ENCODE measurements at places on chromosomes 5 and 9.

DNA sequence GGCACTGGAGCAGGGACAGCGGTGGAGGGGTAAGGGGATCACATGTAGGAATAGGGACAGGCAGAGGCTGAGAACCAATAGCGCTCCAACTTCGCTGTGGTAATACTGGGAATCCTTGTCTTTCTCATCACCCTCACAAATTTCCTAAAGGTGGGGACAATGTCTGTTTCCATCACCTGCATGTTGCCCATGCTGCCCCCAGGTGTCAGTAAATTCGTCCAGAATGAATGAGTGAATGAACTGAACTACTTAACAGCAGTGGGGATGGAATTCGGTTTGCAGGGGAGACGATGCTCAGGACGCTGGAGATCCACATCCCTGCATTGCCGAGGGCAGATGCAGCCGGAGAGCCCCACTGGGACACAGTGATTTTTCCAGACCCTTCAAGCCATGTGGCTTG lies 129.9 kb downstream of the PDZD2 start:
- no peak for DNase-seq

- DNase-seq: no peak
Observed at GRCh38 chr5:66450237-66450636, 146.0 kb upstream of the MAST4 start.

DNA sequence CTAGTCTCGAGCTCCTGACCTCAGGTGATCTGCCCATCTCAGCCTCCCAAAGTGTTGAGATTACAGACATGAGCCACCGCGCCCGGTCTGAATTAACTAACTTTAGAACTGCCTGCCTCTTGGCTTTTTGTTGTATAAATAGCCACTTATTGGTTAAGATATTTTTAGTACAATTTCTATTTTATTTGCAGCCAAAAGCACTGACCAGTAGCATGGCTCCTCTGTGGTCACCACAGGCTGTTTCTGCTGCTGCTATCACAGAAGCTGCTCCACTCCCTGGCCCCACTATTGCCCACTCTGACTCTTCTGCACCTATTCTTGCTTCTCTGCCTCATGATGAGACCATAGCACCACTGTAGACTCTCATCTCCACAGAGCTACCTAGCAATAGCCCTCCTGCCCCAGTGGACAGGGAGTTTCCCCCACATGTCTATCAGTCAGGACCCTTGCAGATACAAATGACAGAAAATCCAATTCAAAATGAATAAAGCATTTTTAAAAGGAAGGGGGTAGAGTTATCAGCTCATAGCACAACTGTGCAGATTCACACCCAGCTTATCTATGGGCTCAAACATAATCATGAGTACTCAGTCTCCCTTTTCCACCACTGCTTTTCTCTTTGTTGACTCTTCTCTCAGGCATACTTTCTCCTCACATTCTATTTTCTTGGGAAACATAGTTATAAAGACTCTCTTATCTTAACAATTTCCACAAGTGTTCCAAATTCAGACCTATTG lies 151.8 kb upstream of the EPB41L4A start:
- DNase-seq: no peak

- DNase-seq: no peak
Observed at GRCh38 chr5:6379246-6379645, 899 bp upstream of the MED10 start.

DNA sequence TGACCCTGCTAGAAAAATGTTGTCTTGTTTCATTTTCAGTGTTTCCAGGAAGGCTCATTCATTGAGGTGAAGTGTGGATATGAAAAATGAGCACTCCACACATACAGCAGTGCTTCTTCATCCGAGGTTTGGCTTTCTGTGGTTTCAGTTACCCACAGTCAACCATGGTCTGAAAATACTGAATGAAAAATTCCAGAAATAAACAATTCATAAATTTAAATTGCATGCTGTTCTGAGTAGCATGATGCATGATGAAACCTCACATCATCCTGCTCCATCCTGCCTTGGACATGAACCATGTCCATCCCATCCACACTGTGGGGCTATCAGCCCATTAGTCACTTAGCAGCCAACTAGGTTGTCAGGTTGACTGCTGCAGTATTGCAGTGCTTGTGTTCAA lies 10.4 kb upstream of the SLC45A2 start:
- DNase-seq: peak; percentile 89

DNA sequence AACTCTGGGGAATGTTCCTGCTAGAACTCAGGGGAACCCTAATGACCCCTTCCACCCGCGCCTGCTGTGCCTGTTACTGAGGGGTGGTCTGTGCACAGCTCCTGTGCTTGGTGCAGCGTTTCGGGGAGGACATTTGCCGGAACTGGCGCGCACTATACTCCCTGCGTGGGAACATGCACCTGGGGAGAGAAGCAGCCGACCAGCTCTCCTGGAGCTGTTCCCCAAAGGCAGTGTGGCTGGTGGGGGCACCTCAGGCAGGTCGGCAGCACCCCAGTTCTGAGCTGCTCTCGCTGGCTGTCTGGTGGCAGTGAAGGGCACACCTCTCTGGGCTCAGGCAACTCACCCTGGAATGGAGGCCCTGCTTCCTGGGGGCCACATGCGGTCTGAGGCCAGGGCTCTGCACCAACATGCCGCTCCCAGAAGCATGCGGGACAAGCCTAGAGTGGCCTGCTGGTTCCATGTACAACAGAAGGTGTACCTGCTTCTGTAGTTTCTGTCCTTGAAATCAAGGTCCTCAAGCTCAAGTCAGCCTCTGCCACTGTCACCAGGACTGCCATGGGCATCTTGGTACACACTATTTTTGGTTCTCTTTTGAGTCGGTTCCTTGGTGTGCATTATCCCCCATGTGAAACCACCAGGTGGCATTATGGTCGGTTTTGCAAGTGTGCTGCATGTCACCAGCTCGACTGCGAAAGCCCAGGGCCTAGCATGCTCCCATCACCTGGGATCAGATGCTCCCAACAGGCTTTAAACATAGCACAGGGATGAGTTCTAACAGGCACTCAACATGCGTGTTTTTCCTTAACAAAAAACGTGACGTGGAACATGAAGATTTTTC lies 7.8 kb upstream of the MRNIP start:
- no peak for DNase-seq

Data from fibroblast of skin of right quadriceps (primary cell).